ENCODE measurements at places on chromosomes 13 and 19.
A peak's percentile ranks its signal among the peaks of the same experiment; 100 is the strongest.

DNA sequence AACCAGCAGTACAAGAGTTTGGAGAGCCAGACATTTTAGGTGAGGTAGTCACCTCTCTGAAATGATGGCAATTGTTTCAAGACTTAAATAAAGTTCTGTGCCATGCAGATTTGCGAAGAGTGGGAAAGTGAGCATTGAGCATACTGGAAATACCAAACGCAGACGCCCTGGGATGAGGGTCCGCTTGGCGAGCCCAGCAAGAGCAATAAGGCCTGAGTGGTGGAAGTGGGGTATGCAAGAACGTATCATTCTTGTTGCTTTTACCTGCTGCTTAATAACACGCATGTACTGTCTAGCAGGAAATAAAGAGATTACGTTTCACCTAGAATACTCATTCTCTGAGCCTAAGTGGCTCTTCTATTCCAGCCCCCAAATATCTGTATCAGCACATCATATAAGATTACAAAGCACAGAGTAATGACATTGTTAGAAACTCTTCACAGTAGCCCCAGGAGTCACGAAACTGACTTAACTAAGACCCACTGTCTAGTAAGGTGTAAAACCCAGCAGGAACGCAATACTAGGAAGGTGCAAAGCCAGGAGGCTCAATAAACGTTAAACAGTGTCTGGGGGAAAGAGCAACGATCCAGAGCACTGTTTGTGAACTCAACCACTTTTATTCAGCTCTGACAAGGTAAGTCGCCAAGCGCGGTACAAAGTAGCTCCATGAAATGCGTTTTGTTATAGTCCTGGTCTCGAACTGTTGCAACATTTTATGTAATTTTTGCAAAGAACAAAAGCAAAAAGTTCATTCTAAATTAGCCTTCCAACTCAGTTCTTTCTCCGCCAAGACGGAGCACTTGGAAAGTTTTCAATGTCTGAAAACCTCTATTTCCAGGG lies 1.2 kb downstream of the RCBTB2 start:
- DNase-seq: no peak

GRCh38 chr19:14556662-14557188 lies 15.1 kb downstream of the NDUFB7 start:
- DNase-seq: peak; percentile 74

GRCh38 chr19:30123119-30123518 lies 181.1 kb downstream of the URI1 start:
- no peak for DNase-seq

DNA sequence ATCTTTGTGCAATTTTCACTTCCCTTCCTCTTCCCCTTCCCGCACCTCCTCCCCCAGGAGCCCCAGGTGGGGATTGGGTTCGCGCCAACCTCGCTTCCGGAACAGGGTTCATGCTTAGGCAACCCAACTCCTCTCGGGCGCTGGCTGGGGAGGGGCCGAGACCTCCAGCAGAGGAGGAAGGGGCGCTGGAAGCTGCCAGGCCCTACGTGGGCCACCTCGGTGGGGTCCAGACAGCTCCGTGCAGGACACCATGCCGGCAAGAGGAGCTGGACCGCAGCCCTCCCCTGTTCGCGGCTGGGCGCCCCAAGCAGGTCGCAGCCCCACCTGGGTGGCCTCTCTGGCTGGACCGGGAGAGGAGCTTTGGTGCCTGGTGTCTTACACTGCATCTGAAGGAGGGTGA lies 91.1 kb downstream of the SPACA7 start:
- DNase-seq: no peak

GRCh38 chr19:8487137-8487851 lies 15.1 kb downstream of the PRAM1 start:
- DNase-seq: peak; percentile 66

GRCh38 chr13:44796597-44797490 lies 192.4 kb downstream of the NUFIP1 start:
- no peak for DNase-seq

- no peak for DNase-seq
Measured at GRCh38 chr13:38635030-38635429, 51.8 kb upstream of the FREM2 start.

- no peak for DNase-seq
Measured at GRCh38 chr13:34545461-34545860, 396.6 kb upstream of the NBEA start.

DNA sequence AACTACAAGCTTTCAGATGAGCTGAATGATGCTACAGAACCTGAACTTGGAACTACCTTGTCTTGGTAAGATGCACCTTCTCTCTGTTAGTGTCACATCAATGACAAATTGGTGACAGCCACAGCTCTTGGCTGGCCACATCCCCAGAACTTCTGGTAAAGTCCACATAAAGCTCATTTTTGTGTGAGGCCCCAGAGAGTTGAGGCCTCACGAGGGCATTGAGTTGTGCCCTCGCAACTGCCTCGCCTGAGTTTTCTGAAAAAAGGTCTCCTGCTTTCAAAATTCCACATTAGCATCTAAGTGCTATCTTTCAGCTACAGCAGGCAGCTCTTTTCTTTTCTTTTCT lies 42.6 kb downstream of the MRPL57 start:
- no peak for DNase-seq

DNA sequence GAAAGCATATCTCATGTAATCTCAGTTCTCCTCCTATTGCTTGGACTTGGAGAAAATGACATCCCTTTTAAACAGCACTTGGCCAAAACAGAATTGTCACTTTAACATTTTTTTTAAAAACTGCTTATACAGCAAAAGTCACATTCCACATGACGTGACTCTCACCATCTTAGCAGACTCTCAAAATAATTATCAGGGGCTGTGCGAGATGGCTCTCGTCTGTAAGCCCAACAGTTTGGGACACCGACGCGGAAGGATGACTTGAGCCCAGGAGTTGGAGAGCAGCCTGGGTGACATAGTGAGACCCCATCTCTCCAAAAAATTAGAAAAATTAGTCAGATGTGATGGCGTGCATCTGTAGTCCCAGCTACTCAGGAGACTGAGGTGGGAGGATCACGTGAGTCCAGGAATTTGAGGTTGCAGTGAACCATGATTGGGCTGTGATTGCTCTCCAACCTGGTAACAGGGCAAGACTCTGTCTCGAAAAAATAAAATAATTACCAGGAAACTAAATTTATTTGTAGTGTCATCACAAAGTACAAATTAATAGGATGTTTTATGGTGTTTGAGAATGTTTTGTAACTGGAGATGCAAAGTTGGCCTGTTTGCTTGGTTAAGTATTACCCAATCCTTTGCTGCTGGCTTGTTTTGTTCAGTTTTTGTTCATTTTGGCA lies 8.8 kb downstream of the SAFB start:
- DNase-seq: no peak

- no peak for DNase-seq
Measured at GRCh38 chr19:56491399-56491798, 14.3 kb upstream of the ZNF667 start.

- DNase-seq: no peak
Measured at GRCh38 chr13:51292000-51292565, 47.4 kb upstream of the SERPINE3 start.

DNA sequence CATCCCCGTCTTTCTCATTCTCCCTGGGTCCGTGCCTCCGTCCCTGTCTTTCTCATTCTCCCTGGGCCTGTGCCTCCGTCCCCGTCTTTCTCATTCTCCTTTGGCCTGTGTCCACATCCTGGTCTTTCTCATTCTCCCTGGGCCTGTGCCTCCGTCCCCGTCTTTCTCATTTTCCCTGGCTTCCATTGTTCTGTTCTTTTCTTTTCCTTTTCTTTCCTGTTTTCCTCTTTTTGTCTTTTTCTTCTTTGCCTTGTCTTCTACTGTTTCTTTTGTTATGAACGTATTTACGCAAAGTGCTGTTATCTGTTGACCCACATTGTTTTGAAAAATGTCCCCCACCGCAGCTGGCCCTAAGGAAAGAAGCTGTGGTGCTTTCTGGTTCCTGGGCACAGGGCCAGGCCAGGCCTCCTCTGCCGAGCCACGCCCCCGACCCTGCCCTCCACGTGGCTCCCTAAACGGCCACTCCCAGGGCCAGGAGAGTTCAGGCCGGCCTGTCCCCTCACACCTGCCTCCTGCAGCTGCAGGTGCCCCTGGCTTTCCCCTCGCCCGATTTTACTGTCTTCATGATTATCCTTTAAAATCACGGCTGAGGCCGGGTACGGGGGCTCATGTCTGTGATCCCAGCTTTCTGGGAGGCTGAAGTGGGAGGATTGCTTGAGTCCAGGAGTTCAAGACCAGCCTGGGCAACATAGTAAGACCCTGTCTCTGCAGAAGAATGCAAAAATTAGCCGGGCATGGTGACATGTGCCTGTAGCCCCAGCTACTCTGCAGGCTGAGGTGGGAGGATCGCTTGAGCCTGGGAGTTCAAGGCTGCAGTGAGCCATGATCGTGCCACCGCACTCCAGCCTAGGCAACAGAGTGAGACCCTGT lies 14.0 kb upstream of the TMPRSS9 start:
- DNase-seq: no peak

- no peak for DNase-seq
Measured at GRCh38 chr19:42697884-42698283, 42.4 kb downstream of the PSG3 start.

DNA sequence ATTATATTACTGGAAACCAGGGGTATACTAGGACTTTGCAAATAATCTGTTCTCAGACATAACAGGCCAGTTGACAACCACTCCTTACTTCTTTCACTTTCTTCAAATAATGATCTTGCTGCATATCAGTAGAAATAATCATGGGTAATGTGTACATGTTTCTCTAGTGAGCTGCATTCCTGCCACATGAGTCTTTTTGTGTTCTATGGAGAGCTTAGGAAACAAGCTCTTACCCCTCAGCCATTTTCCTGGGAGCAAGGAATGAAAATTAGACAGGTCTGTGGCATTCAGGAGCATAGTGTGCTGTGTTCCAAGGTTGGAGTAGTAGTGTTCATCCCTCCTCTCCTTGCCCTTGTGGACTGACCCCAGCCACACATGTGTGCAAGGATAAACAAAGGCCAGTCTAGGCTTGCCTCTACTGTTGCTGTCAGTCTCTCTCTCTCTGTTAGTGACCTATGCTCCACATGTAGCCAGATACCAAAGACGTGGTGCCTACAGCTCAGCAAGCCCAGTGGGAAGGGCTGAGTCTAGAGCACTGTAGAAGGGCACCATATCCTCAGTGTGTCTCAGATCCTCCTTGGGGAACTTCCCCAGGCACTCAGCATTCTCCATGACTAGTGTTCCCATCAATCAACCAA lies 11.5 kb upstream of the OXGR1 start:
- DNase-seq: no peak

GRCh38 chr19:7665076-7665475 lies 3.8 kb upstream of the RETN start:
- DNase-seq: no peak

DNA sequence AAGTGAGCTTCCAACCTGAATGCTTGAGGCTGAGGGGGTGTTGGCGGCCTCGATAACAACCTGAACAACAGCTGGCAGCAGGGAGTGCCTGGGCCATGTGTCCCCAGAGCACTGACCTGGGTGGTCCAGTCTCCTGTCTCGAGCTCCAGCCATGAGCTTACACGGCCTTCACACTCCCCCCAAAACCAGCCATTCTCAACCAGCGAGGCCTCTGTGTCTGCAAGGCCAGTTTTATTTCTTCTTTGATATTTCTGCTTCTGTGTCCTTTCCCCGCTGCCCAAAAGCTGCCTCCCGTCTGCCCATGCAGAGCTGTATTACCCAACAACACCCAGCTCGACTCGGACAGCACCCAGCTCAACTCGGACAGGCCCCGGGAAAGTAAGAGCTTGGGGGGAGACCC lies 32.5 kb upstream of the TFDP1 start:
- no peak for DNase-seq

DNA sequence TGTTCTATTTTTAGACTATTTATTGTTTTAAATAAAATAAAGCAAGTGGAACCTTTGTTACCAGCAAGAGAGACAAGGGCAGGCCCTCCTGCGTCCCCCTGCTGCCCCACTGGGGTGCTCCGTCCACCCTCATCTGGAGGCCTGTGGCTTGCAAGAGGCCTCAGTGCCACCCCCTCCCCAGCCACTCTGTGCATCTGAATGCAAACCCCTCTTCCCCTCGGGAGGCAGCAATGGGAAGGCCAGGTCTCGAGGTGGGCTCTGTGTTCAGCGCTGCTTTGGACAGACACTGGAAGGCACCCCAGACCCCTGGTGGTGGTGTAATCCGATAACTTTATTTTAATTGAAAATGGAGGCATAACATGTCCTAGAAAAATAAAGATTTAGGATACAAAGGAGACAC lies 4.6 kb downstream of the SIX5 start:
- DNase-seq: no peak

- no peak for DNase-seq
Measured at GRCh38 chr19:2779121-2779740, 3.8 kb downstream of the SGTA start.

GRCh38 chr13:22748866-22749577 lies 431.8 kb upstream of the SGCG start:
- no peak for DNase-seq

DNA sequence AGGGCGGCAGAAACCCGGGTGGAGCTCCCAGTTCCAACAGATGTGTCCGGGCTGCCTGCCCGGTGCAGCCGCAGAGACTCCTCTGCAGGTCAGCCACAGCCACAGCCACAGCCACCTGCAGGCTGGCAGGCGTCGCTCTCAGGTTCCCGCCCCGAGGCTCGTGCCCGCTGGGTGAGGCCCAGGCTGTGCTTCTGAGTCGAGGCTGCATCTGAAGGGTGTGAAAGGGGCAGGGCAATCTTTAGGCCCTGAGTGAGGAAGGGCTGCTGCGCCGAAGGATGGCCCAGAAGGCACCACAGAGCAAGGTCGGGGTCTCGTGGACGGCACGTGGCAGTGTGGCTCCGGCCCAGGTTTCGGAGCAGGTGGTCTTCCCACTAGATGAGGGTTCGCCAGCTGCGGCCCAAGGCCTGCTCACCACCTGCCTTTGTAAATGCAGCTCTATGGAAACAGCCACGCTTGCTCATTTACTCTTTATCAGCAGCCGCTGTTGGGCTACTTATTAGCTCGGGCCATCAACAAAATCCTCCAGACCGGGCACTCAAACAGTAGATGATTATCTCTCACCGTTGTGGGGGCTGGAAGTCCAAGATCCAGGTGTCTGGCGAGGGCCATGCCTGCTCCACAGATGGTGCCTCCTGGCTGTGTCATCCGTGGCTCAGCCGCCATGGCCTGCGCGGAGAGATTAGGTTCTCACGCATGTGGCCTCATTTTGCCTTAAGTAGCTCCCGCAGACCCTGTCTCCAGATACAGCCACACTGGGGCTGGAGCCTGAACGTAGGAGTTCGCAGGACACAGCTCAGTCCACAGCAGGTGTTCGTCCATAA lies 40.3 kb upstream of the TFDP1 start:
- DNase-seq: no peak

DNA sequence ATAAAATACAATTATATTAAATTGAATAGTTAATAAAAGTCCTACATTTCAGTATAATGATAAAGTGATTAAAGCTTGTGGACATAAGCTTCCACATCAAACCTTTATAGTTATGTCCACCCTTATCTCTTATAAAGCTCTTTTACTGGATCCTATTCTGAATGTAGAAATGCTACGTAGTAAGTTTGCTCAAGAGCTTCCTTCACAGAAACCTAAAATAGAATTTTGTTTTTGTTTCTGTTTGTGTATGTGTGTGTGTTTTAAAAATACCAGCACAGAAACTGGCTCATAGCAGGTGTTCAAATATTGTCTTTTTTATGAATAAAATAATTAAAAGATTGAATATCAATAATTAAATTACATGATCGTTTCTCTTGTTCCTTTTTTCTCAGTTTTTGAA lies 21.0 kb upstream of the UFM1 start:
- no peak for DNase-seq

GRCh38 chr13:71503781-71504180 lies 363.2 kb downstream of the DACH1 start:
- no peak for DNase-seq

Data from stimulated activated CD4-positive, alpha-beta T cell treated with anti-CD3 and anti-CD28 coated beads, Interleukin-15, amount 100 ng/mL, for 48 hours (primary cell).